ENCODE measurements at places on chromosomes 11 and 22.

DNA sequence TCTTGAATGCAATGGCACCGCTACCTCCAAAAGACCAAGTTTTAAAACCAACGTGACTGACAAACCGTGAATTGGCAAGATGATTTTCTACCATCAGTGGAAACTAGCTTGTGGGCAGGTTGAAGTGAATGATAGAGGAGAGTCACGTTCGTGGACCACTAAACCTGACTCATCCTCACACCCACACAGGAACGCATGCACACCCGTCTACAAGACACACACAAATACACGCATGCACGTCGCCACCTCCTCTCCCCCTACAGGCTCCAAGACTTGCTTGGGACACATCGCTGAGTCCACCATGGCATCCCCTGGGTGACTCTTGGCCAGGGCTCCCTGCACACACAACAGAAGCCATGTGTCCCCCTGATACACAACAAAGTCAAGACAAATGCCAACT is 14.4 kb downstream of the TMPRSS6 start:
- no peak for DNase-seq

DNA sequence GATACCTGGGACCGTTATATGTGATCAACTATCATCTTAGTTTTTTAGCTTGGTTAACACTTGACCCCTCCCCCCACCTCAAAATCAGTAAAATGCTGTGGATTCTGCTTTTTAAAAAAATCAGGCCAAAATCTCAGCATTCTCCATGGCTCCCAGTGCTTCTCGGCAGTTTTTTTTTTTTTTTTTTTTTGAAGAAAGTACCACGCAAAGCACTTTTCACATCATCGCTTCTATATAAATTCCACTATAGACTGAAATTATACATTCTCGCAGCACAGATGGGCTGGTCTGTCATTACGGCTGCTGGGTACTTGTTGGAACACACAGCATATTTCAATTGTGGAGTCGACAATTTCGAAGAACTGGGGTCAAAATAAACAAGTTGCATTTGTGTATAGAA is 67.7 kb upstream of the PPARA start:
- DNase-seq: no peak

DNA sequence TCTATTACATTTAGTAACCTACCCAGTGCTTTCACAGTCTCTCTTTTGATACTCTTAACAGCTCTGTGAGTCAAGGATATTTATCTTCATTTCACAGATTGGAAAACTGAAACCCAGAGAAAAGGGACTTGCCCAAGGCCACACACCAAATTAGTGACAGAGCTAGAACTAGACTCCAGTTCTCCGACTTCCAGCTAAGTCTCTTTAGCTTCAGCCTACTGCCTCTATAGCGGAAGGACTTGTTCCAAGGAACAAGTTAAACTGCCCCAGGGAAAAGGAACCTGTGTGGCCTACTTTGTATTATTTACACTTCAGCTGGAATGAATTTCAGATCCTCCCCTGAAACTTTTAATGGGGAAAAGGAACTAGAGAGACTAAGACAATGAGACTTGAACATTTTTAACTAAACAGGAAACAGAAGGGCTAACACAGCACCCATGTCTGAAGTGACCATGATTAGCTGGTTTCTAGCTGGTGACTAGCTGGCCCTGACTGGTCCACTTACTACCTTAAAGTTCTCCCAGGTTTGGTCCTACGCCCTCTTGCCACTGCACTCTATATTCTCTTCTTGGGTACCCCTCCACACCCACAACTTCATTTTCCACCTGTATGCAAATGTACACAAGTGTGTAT is 1.3 kb downstream of the LRRC51 start:
- no peak for DNase-seq

GRCh38 chr11:110837603-110838002 is 125.4 kb upstream of the ARHGAP20 start:
- no peak for DNase-seq

DNA sequence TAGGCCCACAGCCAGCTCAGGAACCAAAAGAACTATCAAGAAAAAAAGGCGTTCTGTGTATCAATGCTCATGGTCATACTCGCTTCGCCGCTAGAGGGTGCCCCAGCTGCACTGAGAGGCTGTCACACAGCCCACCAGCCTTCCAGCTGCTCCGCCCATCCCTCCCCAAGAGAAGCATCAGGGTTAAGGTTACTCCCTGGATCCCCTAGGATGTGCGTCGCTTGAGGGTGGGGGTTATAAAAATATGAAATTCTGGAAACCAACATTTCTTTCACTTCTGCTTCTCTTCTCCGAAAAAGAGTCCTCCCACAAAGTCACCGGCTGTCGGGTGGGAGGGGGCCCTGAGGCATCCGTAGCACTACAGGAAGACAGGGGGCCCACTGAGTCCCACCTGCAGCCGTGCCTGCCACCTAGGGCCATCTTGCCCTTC is 1.7 kb downstream of the CBX6 start:
- peak; percentile 78 for DNase-seq

DNA sequence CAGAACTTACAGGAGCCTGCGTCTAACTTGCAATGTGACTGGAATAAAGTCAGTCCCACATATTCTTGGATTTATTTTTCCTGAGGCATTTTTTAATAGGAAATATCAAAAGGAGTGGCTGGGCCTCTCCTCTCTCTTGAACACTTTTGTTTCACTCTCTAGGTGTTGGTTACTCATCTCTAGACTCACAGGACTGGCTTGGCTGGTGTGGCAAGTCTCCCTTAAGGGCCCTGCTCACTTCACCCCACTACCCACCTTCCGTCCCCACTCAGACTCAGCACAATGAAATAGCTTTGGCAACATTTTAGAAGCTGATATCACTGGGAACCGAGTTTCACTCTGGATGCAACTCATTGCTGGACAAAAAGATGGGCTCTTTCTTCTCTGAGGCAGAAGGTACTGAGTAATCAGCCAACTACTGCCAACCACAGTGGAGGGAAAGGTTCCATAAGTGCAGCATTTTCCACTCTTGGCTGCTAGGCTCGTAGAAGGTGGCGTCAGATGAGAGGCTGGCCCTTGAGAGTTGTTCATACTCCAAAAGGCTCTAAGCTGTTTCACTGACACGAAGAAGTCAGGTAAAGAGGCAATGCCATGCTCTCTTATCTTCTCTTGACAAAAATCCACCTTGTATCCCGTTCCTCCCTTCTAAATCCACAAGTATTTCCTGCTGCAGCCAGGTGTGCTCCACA is 390.6 kb downstream of the SOX6 start:
- DNase-seq: no peak

- DNase-seq: peak; percentile 58
Measured at GRCh38 chr22:38696606-38697424, 3.9 kb downstream of the JOSD1 start.

DNA sequence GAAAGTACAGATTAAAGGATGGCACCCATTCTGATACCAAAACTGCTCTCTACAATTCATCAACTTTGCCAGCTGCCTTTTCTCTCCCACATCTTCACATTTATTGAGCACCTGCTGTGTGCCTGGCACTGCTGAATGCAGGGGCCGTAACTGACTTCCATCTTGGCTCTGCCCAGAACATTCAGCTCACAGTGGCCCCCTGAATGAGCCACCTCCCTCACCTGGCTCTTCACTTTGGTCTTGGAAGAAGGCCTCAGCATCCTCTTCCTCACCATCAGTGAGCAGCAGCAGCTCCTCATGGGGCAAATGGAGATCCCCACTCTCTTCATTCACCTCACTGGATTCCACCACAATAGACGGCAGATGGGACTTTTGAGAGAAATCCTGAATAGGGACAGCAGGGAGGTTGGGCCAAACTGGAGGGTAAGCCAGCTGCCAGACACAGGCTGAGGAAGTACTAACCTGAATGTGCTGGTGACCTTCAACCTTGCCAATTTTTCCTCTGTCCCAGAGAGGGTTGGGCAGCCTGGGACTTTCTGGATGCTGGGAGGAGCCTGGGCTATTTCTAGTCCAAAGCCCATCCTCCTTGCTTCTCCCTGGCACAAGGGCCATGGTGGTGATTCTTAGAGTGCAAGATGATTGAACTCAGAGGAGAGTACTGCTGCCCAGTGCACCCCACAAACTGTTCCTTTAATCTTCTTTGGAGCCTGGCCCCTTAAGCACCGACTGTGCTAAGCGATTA is 1.9 kb upstream of the UQCC3 start:
- no peak for DNase-seq

DNA sequence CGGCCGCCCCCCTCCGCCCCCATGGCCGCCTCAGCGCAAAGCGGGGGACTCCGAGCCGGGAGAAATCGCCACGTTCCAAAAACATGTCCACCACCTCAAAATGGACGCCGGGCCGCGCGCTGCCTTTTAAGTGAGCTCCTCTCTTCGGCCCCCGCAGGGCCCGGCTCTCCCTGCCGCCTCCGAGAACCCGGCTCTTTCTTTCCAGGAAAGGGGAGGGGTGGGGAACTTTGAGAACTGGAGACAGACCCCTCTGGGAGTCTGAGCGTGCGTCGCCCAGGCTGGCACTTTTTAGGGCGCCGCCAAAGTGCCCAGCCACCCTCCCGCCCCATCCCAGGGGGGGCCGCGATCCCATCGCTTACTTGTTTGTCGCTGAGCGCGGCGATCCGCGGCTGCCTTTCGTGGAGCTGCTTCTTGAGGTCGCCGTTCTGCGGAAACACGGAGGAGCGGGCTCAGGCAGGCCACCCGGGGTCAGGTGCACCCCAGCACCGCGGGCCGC is 1.6 kb downstream of the PHF21B start:
- DNase-seq: no peak

DNA sequence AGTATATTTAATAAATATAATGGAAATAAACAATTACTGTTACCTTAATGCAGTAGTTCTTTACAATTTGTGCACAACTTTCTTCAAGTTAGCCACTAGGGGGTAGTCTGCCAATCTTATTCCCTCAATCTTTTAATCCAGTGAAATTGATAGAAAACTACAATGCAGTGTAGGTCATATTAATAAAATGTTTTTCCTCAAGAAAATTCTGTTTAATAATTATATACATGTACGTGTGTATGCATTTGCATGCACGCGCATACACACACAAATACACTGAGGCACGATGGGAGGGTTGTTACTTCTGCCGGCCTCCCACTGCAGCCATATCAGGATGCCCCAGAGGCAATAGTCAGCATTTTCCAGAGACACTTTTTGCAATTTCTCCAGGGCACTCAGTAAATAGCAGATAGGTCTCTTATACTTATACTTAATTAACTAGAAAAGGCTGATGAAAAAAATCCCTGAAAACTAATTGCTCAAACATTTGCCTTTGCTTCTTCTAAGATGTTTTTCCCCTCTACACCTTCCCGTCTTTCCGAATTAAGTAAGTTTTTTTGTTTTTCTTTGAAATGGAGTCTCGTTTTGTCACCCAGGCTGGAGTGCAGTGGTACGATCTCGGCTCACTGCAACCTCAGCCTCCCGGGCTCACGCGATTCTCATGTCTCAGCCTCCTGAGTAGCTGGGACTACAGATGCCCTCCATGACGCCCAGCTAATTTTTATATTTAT is 3.1 kb downstream of the GAB2 start:
- DNase-seq: no peak

DNA sequence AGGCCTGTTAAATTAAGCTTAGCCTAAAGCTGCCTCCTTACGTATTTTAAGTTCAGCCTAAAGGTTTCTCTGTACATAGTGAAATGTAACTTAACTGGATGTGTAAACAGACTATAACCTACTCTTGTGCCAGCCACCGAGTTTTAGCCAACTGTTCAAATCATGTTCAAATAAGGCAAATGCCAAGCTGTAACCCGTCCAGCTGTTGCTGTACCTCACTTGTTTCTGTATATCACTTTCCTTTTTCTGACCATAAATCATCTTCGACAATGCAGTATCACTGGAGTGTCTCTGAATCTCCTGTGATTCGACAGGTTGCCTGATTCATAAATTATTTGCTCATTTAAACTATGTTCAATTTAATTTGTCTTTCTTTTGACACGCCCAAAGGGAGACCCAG is 4.0 kb upstream of the PLAAT5 start:
- no peak for DNase-seq

- DNase-seq: no peak
Measured at GRCh38 chr11:117621226-117621625, 175.8 kb downstream of the DSCAML1 start.

- DNase-seq: no peak
Measured at GRCh38 chr22:36860821-36861659, at the start of gene NCF4. Gene NCF4, plus strand, starts transcription at chr22:36861006. Its CDS starts 166 bp downstream, at chr22:36861172.

- no peak for DNase-seq
Measured at GRCh38 chr11:25727944-25728343, 604.0 kb upstream of the ANO3 start.

DNA sequence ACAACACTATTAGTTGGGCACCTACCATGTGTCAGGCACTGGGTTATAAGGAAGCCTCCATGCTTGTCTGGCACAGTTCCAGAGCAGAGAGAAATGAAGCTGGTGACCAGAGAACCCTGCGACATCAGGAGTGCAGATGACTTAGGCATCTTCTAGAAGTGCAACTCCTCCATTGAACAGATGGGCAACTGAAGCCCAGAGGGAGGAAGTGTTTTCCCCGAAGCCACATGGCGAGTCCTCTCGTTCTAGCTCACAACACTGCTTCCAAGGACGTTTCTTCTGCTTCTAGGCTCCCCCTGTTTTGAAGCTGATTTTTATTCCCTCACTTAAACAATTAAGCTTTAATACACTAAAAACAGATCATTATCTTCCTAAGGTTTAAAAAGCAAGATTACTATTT is 109.8 kb upstream of the SYT13 start:
- DNase-seq: no peak

- no peak for DNase-seq
Measured at GRCh38 chr11:10305262-10305963, 540 bp downstream of the ADM start.

- DNase-seq: no peak
Measured at GRCh38 chr11:27159335-27159679, 118.7 kb downstream of the BBOX1 start.

DNA sequence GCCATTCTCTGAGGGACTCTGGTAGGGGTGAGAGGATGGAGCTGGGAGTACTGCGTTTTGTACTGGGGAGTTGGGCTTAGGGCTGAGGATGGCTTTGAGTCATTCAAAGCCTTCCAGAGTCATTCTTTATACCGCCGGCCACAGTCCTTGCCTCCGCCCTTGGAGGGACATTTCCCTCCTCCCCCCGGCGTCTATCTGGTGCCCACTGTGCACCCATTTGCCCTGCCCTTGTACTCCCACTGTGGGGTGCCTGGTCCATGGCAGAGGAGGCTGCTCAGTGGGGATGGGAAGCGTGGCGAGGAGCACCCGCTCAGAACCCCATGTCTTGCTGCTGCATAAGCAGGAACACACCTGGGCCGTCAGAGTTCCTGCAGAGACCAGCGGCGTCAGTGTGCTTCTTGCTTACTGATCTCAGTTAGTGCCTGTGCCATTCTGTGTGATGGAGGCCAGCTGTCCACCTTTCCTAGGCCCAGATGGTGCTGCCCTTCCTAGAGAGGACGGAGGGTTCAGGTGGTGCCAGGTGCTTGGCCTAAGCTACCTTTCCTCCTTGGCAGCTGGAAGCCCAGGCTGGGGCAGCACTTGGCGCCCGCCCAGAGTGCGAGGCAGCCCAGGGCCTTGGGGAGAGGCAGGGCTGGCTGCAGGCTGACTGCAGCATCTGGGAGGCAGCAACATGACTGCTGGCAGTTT is 23.3 kb upstream of the TMEM191C start:
- no peak for DNase-seq

DNA sequence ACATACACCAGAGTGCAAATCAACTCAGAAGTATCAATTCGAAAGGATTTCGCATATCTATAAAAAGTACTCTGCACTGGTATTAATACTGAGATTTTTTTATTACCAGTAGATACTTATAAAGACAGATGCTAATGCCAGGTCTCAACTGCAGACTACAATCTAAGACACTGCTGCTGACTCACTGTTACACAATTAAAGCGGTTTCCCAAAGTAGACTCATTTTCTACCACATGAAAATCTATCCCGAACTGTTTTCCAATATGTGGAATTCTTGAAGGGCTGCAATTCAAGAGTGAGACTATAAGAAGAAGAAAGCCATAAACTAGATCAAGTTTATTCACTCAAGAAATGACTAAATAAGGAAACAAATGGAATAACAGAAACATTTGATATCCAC is 57.2 kb upstream of the ARHGAP32 start:
- no peak for DNase-seq
